Suppressor macrophage (primary cell): ENCODE measurements at places on chromosomes 6 and 20.

- no peak for DNase-seq
Observed at GRCh38 chr6:82893889-82894652, 171.6 kb downstream of the UBE3D start.

DNA sequence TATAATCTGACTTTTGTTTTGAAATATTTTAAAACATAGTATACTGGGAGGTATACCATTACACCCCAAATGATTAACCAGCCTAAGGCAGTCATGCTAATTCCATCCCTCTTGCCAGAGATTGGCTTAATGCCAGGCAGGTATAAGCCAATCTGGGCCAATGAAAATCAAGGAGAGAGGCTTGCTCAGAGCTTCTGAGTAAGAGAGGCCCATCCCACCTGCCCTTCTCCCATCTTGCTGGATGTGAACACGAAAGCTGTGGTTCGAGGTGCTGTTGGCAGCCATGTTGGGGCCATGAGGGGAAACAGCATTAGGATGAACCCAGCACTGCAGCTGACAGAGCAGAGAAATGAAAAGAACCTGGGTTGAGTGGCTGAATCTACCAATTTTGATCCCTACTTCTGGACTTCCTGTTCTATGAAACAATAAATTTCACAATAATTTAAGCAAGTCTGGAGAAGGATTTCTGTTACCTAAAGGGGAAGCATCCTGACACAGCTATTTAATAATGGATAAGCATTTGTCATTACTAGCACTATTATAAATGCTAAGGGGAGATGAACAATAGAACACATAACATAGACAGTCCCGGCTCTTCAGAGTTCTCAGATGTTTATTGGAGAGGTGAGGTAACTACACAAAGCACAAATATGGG lies 152.3 kb downstream of the CDC5L start:
- DNase-seq: peak; percentile 51

DNA sequence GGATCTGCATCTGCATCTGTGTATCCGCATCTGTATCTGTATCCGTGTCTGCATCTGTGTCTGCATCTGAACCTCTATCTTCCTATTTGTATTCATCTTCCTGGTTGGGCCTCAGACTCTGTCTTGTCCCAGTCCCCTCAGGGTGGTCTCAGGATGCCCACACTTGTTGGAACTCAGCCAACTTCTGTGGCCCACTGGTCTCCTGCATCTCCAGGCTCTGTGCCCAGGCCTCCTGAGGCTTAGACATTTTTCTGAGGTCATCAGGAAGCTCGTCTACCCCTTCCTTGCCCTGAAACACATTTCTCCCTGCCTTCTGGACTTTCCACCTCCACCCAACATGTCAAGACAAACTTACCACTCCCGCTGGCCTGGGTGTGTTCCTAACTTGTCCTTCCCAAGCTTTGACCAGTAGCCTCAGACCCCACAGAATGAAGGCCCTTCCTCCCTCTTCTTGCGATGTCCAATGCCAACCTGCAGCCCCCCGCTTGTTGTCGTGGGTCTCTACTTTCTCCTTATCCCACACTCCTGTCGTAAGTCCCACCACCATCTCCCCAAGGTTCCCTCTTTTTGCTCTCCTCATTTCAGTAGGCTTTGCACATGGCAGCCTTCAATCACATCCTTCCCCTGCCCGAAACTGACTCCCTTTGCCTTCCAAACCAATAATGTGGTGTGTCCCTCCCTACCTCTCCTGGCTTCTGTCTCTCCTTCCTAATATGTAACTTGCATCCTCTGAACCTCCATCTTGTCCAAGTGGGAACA lies 176.5 kb downstream of the DLL1 start:
- DNase-seq: no peak

- peak; percentile 24 for DNase-seq
Observed at GRCh38 chr20:51594236-51595057, 51.9 kb upstream of the NFATC2 start.

DNA sequence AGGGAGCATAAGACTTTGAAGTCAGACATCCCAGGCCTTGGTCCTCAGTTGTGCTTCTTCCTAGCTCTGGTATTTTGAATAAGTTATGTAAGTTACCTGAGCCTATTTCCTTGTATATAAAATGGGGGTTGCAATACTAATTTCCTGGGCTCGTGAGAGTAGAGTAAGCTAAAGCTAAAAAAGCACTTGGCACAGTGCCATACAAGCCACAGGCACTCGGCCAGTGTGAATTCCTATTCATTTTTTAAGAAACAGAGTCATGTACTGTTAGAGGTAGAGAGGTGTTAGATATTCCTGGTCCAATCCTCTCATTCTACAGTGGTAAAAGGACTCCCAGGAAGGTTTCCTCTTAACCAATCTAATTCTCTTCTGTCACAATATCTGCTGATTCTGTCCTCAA lies 79.6 kb upstream of the EPB41L1 start:
- no peak for DNase-seq

DNA sequence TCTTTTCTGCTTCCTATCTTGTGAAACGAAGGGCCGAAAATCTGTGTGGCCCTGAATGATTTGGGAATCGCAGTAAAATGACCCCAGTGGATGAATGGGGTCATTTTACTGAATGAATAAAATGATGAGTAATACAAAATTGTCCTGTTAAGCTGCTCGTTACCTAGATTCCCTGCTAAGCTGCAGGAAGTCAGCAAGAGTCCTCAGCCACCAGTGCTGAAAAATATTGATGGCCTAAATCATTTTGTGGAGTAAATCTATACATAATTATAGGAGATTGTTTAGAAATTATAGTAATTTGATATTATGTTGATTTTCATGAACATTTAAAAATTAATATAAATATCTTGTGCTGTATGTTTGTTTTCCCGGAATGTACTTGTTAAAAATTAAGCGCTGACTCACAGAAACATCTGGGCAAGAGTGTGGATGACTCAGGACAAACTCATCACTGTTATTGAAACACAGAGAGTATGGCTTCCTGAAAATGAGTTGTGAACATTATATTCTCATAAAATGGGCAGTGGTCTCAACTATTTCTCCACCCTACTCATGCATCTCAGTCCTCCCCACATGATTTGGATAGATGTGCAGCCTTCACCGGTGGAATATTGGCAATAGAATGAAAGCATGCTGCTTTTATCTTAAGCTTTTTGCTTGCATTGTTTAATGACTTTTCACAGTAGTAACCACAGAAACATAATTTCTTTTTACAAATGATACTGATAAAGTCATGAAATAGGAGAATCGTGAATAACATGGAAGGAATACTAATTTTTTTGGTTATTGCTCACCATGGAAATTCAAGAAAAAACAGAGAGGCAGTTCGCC lies 36.2 kb upstream of the RGS17 start:
- peak; percentile 2 for DNase-seq

GRCh38 chr6:29792123-29793035 lies 35.2 kb upstream of the HLA-G start:
- DNase-seq: peak; percentile 88

- no peak for DNase-seq
Observed at GRCh38 chr6:130927305-130927704, 100.1 kb downstream of the SMLR1 start.

- DNase-seq: peak; percentile 32
Observed at GRCh38 chr20:43191946-43192863, 2.5 kb upstream of the PTPRT start.

- no peak for DNase-seq
Observed at GRCh38 chr6:85585741-85586140, 7.9 kb downstream of the SNX14 start.
